T-helper 9 cell (primary cell): ENCODE measurements at places on chromosomes 4 and X.

DNA sequence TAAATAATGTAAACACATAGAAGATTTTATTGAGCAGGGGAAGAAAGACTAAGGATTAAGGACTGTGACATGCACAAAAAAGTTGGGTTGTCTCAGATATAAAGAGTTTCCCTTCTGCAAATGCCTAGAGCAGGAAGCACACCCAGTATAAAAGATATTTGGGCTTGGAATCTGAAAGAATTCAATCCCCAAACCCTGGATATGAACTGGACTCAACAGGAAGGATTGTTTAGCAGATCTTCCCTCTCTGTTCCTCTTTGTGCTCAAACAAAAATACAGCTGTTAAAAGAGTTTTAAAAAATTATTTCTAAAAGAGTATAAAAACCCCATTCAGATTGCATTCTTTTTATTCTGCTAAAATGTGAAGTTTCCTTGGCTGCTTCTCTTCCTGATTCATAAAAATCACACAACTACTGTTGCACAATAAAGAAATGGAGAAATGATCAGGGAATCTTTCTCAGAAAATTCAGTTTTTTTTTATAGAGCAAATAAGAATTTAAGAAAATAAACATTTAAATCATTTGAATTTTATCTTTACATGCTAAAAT lies 71.4 kb downstream of the PDLIM5 start:
- no peak for DNase-seq

- no peak for DNase-seq
Measured at GRCh38 chr4:38343608-38344007, 320.4 kb upstream of the KLF3 start.

DNA sequence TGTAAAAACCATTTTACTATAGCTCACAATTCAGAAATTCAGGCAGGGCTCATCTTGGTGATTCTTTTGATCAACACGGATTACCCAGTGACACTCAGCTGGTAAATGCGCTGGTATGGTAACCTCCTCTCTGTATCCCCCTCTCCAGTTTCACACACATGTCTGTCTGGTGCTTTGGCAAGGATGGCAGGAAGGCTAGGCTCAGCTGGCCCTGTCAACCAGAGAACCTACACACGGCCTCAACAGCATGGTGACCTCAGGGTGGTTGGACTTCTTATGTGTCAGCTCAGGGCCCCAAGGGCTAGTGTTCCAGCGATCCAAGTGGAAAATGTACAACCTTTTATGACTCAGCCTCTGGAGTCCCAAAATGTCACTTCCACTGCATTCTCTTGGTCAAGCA lies 55.7 kb upstream of the EOLA2 start:
- DNase-seq = no peak

- no peak for DNase-seq
Measured at GRCh38 chrX:113390531-113390930, 549.9 kb upstream of the AMOT start.

DNA sequence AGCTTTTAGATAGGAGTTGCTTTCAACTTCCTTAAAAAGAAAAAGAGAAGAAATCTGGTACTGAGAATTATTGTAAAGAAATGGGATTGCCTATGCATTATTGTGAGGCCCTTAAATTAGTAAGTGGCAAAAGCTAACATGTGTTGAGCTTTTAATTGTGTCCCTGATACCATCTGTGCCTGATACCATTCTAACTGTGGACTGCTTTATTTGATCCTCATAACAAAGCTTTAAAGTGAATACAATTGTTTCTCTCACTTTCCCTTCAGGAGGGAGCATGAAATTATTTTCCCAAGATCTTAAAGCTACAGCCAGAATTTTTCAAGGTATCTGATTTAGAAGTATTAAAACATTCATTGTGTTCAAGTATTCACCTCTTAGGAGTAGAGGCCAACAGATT lies 9.9 kb downstream of the KCTD8 start:
- no peak for DNase-seq

GRCh38 chr4:11739992-11740391 lies 311.3 kb upstream of the HS3ST1 start:
- DNase-seq = no peak

- no peak for DNase-seq
Measured at GRCh38 chr4:138789796-138790195, 225.8 kb upstream of the NOCT start.

DNA sequence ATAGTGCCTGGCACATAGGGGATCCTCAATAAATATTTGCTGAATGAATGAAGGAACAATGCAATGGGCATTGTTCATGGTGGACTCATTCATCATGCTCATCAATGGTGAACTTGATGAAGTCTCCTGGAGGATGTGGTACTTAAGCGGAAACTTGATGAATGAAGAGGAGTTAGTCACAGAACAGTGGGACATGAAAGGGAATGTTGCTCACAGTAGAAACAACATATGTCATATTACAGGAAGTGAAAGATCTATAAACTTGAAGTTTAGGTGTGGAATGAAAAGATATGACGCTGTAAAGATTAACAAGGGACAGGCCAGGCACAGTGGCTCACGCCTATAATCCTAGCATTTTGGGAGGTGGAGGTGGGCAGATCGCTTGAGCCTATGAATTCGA lies 224.1 kb downstream of the PPP3CA start:
- DNase-seq = no peak

- DNase-seq = no peak
Measured at GRCh38 chrX:140804292-140804691, 94.7 kb downstream of the LINC00632 start.

DNA sequence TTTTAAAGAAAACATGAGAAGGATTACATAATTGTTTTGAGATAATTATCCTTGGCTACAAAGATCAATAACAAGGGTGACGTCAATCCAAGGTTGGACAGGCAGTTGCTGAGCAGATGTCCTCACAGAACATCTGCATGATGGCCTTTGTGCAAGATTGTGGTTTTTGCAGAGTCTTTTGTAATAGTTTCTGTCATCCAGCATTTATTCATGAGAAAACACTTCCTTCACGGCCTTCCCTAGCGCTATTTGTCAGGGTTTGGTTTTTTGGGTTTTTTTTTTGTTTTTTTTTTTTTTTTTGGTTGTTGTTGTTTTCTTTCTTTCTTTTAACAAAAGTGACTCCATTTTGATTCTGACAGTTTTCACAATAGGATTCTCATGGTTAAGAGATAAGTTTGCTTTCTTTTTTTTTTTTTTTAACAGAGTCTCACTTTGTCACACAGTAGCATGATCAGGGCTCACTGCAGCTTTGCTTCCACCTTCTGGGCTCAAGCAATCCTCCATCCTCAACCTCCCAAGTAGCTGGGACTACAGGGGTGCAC lies 31.5 kb upstream of the ELF2 start:
- DNase-seq = no peak

DNA sequence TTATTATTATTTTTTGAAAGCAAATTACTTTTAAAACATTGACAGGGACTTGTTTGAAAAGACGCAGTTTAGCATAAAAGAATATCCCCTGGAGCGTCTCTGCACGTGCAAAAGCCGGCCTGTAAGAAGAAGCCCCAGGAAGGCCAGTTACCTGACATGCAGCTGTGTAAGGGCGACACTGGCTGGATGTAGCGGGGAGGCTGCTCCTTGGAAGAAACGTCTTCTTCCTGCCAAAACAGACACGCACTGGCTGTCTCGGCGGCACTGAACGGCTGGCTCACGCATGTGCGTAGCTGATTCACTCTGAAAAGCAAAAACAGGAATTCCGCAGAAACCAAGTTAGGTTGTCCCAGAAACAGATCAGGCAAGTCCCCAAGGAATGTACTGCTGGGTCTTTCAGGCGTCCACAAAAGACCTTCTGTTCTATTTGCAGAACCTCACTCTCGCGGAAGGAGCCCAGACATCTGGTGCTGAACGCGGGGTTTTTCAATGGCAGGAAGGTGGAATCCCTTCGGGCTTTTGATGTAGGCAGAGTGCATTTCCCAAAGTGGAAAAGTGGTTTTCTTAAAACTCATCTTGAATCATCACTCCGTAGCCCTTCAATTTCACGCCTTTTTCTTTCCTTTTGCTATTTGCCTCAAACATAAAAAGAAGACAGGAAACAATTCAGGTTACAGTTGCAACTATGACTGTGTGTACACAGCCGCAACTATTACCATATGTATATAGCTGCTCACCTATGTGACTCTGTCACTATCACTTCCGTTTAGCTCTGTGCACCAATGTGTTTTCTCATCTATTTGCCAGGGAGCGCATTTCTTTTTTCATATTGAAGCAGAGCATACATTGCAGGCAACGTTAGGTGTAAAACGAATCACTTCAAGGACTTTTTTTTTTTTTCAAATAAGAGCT lies 38.1 kb upstream of the ARSH start:
- DNase-seq = no peak

DNA sequence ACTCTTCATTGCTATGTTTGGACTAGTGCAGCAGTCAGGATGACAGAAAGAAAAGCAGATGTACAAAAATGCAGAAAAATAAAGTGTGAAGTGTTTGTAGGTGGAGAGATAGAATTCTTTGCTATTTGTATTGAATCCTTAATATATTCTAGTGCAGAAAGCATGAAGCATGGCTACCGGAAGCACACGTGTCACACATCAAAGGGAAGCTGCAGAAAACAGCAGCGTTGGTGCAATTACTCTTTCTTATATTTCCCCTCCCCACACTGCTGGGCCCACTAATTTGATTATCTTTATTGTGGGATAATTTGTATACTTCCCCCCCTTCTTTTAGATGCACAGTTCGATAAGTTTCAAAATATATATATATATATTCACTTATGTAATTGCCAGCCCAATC lies 35.9 kb upstream of the TAPT1 start:
- DNase-seq = no peak

GRCh38 chr4:121614101-121614500 lies 82.7 kb downstream of the ANXA5 start:
- DNase-seq = no peak

GRCh38 chr4:54101190-54102041 lies 1.5 kb downstream of the GSX2 start:
- DNase-seq = no peak

DNA sequence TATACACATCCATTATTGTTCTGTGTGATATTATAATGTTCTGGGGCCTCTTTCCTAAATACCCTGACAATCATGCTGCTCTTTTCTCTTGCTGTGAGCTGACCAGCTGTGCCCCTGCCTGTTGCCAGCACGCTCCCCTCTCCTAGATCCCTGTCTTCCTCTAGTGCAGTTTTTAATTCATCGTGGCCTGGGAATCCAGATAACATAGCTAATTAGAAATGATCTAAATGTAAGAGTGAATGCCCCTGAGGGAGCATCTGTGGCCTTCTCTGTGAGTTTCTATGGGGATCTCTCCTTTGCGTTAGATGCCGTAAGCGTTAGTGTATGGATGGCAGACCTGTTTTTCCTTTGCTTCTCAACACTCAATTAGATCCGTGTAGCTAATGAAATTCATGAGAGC lies 434.3 kb downstream of the SPRY1 start:
- DNase-seq = no peak

GRCh38 chr4:178333355-178333754 lies 891.1 kb upstream of the AGA start:
- DNase-seq = no peak

DNA sequence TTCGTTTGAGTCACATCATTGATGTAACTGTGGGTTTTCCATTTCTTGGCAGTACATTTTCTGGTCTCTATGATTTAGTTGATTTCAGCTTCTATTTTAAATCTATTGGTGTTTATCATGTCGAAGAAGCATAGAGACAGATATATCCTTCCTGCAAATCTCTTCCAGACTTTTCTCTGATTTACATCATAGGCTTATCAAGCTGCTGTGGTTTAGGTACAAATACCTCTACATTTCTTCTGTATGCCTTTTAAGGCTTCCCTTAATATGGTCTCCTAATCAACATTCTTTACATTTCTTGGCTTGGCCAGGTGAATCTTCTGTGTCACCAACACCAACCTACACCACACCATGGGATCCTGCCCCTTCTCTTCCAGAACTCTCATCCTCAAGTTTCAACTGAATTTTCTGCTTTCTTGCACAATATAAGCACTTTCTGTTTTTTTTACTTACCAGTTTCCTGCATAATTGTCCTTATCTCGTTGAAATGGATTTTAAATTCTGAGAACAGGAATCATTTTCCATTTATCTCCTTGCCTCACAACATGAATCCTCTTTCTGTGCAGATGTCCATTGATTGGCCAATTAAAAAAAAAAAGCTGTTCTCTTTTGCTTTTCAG lies 626.9 kb downstream of the ANKRD50 start:
- no peak for DNase-seq

DNA sequence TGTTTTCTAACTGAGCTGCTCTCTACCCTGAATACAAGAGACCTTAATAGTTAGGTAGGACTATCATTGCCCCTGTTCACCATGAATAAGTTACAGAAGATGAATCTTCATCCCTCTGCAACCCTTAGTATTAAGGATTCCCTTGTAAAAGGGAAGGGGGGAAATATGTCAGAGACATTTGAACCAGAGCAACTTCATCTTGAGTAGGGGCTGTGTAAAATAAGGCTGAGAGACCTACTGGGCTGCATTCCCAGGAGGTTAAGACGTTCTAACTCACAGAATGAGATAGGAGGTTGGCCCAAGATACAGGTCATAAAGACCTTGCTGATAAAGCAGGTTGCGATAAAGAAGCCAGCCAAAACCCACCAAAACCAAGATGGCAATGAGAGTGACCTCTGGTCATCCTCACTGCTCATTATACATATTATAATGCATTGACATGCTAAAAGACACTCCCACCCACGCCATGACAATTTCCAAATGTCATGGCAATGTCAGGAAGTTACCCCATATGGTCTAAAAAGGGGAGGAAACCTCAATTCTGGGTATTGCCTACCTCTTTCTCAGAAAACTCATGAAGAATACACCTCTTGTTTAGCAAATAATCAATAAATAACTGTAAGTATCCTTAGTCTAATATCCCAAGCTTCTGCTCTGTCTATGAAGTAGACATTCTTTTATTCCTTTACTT lies 19.5 kb upstream of the TMPRSS11B start:
- DNase-seq = no peak

GRCh38 chr4:150973626-150974251 lies 41.3 kb downstream of the LRBA start:
- no peak for DNase-seq

DNA sequence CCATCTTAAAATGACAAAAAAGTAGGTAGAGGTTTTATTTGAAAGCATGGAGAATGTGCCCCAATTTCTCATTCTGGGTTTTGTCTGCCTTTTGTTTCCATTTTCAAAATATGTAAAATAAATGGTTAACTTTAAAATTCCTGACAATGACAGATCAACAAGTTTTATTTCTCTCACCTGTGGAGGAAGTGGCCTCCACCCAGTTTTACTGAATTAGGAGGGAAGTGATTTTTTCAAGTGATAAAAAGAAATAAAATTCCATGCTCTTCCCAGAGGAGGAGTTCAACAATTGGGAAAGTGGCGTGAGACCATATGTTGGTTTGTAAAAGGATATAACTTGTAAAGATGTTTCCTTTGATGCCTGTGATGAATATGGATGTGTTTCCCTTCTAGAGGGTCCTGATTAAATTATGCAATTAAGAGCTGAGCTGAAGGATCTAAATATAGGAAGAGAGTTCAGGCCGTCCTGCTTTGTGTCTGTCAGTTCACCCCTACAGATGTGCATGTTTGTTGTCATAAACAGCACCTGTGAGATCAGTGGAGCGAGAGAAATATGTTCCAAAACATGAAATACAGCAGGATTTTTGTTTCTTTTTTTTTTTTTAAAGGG lies 19.5 kb downstream of the SMAD1 start:
- DNase-seq = no peak
